ENCODE measurements at places on chromosomes 4 and X.

GRCh38 chr4:24768604-24769003, 26.8 kb upstream of the SOD3 start:
- no peaks in the 10 kb centered on the region for H3K27me3 ChIP-seq
- DNase-seq: no peak
- H3K4me3 ChIP-seq: no peak overlapping the region
- no peak overlapping the region for H3K27ac ChIP-seq
- no peaks in the 10 kb centered on the region for H3K4me1 ChIP-seq

DNA sequence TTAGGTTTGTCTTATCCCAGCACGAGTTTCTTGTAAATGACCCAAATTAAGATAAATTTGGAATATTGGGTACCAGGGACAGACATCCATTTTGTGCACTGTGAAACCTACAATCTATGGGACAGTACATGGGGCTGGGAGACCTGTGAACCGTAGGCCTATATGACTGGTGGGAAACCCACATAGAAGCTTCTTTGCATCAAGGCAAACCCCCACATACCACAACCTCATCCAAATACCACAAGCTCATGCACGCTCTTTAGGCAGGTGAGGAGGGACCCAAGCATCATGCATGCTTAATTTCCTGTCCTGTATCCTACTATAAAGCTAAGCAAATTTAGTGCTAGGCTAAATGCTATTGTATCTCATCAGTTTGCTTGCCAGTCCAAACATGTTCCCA, 47.8 kb downstream of the NIPAL1 start:
- H3K27me3 ChIP-seq: no peaks in the 10 kb centered on the region
- peak overlapping the region; percentile 9 for H3K27ac ChIP-seq
- H3K4me1 ChIP-seq: peaks cover 5% of the 10 kb centered on the region
- no peak overlapping the region for H3K4me3 ChIP-seq

DNA sequence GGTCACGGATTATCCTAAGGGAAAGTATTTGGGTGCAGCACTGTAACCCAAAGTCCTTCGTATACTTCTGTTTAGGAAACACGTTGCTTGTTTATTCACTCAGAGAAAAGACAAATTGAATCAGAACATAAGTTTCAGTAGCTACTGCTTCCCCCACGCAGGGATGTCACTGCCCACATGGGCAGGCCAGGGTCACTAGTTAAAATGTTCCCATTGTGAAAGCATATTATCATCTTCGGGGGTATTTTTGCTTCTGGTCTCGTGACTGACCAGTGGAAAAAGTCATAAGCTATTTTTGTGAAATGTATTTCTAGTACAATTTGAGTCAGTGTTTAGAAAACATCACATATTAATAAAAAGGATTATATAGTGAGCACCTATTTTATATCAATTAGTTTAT, 377.8 kb downstream of the PCDH7 start:
- H3K27ac ChIP-seq: no peak overlapping the region
- H3K27me3 ChIP-seq: no peaks in the 10 kb centered on the region
- H3K4me1 ChIP-seq: no peaks in the 10 kb centered on the region
- H3K36me3 ChIP-seq: no peaks in the 10 kb centered on the region
- no peak overlapping the region for H3K4me3 ChIP-seq

DNA sequence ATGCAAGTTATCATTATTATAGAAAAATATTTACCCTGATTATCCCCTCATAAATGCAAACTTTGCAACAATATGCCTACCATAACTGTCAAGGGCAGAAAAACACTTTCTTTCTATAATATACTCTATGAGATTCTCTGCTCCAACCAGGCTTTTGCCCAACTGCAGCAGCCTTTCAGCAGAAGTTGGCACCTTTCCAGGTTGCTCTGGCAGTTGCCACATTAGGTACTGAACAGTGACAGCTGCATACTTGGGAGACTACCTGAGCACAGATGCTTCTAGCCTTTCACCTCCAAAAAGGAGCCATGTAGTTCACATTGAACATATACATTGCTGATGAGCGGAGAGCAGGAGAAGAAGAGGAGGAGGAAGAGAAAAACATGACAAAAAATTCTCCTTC, 69.5 kb upstream of the BRWD3 start:
- no peak overlapping the region for H3K4me3 ChIP-seq
- no peak for DNase-seq
- no peaks in the 10 kb centered on the region for H3K4me1 ChIP-seq
- H3K27ac ChIP-seq: no peak overlapping the region
- H3K36me3 ChIP-seq: no peaks in the 10 kb centered on the region
- H3K27me3 ChIP-seq: no peaks in the 10 kb centered on the region

GRCh38 chrX:21438792-21439191, 64.6 kb downstream of the CNKSR2 start:
- no peak for DNase-seq
- no peaks in the 10 kb centered on the region for H3K36me3 ChIP-seq
- peaks cover 1% of the 10 kb centered on the region for H3K4me1 ChIP-seq
- H3K27ac ChIP-seq: no peak overlapping the region
- H3K4me3 ChIP-seq: peak overlapping the region; percentile 15

GRCh38 chr4:140052050-140052449, 101.9 kb downstream of the MAML3 start:
- no peak overlapping the region for H3K4me3 ChIP-seq
- H3K27me3 ChIP-seq: peaks cover 39% of the 10 kb centered on the region
- H3K4me1 ChIP-seq: peaks cover 10% of the 10 kb centered on the region
- H3K36me3 ChIP-seq: no peaks in the 10 kb centered on the region
- DNase-seq: no peak
- H3K27ac ChIP-seq: no peak overlapping the region

- peaks cover 6% of the 10 kb centered on the region for H3K4me1 ChIP-seq
- peaks cover 26% of the 10 kb centered on the region for H3K36me3 ChIP-seq
- no peaks in the 10 kb centered on the region for H3K27me3 ChIP-seq
- H3K4me3 ChIP-seq: no peak overlapping the region
Measured at GRCh38 chr4:128275346-128275745, 12.3 kb downstream of the PGRMC2 start.

- no peak overlapping the region for H3K27ac ChIP-seq
- H3K4me3 ChIP-seq: no peak overlapping the region
- no peak for DNase-seq
- H3K27me3 ChIP-seq: no peaks in the 10 kb centered on the region
- no peaks in the 10 kb centered on the region for H3K4me1 ChIP-seq
Measured at GRCh38 chrX:113920661-113921060, 663.2 kb upstream of the HTR2C start.

GRCh38 chrX:33138677-33139249, 72.6 kb downstream of the DMD start:
- DNase-seq: no peak
- no peaks in the 10 kb centered on the region for H3K4me1 ChIP-seq
- no peak overlapping the region for H3K27ac ChIP-seq
- H3K27me3 ChIP-seq: no peaks in the 10 kb centered on the region

- no peaks in the 10 kb centered on the region for H3K4me1 ChIP-seq
- no peak overlapping the region for H3K27ac ChIP-seq
- DNase-seq: no peak
Measured at GRCh38 chr4:97453186-97453585, 690.1 kb downstream of the STPG2 start.

DNA sequence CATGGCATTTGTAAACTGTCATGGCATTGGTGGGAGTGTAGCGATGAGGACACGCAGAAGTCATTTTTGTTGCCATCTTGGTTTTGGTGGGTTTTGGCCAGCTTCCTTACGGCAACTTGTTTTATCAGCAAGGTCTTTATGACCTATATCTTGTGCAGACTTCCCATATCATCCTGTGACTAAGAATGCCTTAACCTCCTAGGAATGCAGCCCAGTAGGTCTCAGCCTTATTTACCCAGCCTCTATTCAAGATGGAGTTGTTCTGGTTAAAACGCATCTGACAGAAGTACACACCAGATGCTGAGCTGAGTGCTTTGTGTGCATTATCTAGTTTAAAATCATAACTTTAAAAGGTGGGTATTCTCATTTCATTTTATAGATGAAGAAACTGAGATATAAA, 268.8 kb upstream of the GALNT7 start:
- no peak overlapping the region for H3K27ac ChIP-seq
- H3K4me1 ChIP-seq: no peaks in the 10 kb centered on the region
- DNase-seq: no peak
- H3K4me3 ChIP-seq: no peak overlapping the region
- no peaks in the 10 kb centered on the region for H3K27me3 ChIP-seq

GRCh38 chr4:79923281-79923680, 149.7 kb downstream of the ANTXR2 start:
- DNase-seq: no peak
- H3K27ac ChIP-seq: no peak overlapping the region
- H3K4me3 ChIP-seq: no peak overlapping the region
- peaks cover 7% of the 10 kb centered on the region for H3K4me1 ChIP-seq
- H3K36me3 ChIP-seq: no peaks in the 10 kb centered on the region

- no peak for DNase-seq
- H3K27ac ChIP-seq: no peak overlapping the region
- H3K4me1 ChIP-seq: no peaks in the 10 kb centered on the region
- no peaks in the 10 kb centered on the region for H3K27me3 ChIP-seq
Measured at GRCh38 chrX:68098431-68098830, 334.9 kb downstream of the OPHN1 start.

- peaks cover 48% of the 10 kb centered on the region for H3K27me3 ChIP-seq
- H3K36me3 ChIP-seq: no peaks in the 10 kb centered on the region
- no peak overlapping the region for H3K4me3 ChIP-seq
- no peak for DNase-seq
- H3K27ac ChIP-seq: no peak overlapping the region
- H3K4me1 ChIP-seq: no peaks in the 10 kb centered on the region
Measured at GRCh38 chr4:183563874-183564273, 59.0 kb downstream of the ING2 start.

GRCh38 chr4:24849351-24849750, 54.0 kb downstream of the SOD3 start:
- no peaks in the 10 kb centered on the region for H3K36me3 ChIP-seq

GRCh38 chrX:24306440-24306839, 7.4 kb downstream of the SUPT20HL2 start:
- no peak overlapping the region for H3K4me3 ChIP-seq
- no peak for DNase-seq
- no peaks in the 10 kb centered on the region for H3K36me3 ChIP-seq
- H3K4me1 ChIP-seq: no peaks in the 10 kb centered on the region
- H3K27ac ChIP-seq: no peak overlapping the region

DNA sequence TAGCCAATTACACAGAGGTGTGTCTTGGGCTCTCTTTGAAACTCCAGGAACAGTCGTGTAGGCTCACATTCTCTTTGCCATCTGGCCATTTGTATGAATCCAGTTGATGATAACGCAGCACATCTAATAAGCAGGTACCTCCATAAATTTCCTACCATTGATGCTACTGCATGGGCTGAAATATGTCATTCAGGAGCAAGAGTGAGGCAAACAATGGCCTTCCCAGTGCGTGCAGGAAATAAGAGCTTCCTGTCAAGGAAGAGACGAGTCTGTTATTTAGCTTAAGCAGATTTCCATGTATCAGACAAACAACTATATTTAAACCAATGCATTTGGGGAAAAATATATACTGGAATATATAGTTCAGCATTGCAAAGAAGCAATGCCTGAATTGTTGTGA, 102.1 kb upstream of the MXRA5 start:
- H3K27me3 ChIP-seq: no peaks in the 10 kb centered on the region
- H3K4me3 ChIP-seq: no peak overlapping the region
- DNase-seq: no peak
- H3K27ac ChIP-seq: no peak overlapping the region
- H3K4me1 ChIP-seq: no peaks in the 10 kb centered on the region

- DNase-seq: no peak
- H3K4me3 ChIP-seq: no peak overlapping the region
- H3K27ac ChIP-seq: no peak overlapping the region
- H3K4me1 ChIP-seq: no peaks in the 10 kb centered on the region
- no peaks in the 10 kb centered on the region for H3K27me3 ChIP-seq
Measured at GRCh38 chr4:172938870-172939269, 229.7 kb upstream of the GALNT7 start.

DNA sequence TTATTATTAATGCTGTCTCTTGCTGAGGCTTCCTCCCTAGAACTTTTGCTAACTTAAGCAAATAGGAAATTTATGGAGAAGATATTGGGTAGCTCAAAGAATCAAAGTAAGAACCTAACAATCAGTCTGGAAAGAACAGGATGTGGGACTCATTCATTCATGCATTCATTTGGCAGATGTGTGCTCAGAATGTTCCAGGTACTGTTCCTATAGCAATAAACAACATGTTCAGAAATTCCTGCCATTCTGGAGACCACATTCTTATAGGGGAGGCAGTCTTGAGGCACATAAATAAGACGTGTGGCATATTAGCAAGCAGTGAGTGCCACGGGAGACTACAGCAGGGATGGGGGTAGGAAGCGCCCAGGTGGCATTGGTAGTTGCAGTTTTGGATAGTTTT, 5.0 kb downstream of the GRK4 start:
- H3K4me1 ChIP-seq: peaks cover 4% of the 10 kb centered on the region
- H3K27ac ChIP-seq: no peak overlapping the region
- no peak overlapping the region for H3K4me3 ChIP-seq

Data from effector memory CD8-positive, alpha-beta T cell (primary cell).